ENCODE measurements at places on chromosomes 7 and 10.

DNA sequence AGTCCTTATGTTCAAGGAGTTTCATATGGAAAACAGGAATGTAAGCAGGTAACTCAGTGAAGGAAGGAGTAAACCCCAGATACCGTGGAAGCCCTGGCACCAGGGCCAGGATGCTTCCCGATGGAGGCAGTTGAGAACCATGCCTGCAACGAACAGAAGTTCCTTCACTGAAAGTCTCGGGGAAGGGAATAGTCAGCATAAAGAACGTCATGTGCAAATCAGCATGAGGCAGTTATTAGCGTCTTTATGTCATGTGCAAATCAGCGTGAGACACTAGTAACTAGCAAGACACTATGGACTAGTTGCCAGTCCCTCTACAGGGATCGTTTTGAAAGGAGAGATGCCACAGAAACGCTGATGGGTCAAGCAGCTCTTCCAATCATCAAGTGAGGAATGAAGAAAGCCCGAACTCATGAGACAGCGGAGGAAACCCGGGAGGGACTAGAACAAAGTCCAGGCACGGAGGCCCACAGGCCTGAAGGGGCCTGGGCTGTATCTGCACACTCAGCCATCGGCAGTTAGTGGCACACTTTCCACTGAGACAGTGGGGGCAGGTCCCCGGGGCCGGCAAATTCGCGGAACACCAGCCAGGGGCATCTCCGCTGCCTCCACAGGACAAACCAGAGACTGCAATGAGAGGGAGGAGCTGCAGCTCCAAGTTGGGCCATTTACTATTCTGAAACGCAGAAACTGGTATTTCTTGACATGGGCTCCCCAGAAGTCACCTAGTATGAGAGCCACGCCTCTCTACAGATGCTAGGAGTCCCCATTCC, 109.6 kb downstream of the SFMBT2 start:
- DNase-seq = no peak

- no peak for DNase-seq
Measured at GRCh38 chr7:33107136-33108066, 1.8 kb downstream of the RP9 start.

DNA sequence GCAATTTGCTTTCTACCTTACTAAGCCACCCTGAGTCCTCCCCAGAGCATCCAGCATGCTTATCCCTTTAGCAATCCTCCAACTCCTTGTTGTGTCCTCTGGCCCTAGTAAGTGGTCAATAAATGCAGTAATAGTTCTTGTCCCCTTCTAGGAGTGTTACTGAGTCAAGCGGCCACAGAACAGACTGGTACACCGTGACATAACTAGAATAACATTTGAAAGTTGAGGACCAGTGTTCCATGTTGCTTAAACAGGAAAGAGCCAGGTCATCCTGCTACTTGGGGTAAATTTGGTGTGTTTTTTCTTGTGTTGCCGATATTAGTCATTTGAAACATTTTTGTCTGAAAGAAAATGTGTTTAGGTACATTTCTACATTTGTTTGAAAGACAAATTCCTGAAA, 4.8 kb upstream of the CDK6 start:
- no peak for DNase-seq

GRCh38 chr7:36484265-36484664, 94.6 kb downstream of the ANLN start:
- no peak for DNase-seq

DNA sequence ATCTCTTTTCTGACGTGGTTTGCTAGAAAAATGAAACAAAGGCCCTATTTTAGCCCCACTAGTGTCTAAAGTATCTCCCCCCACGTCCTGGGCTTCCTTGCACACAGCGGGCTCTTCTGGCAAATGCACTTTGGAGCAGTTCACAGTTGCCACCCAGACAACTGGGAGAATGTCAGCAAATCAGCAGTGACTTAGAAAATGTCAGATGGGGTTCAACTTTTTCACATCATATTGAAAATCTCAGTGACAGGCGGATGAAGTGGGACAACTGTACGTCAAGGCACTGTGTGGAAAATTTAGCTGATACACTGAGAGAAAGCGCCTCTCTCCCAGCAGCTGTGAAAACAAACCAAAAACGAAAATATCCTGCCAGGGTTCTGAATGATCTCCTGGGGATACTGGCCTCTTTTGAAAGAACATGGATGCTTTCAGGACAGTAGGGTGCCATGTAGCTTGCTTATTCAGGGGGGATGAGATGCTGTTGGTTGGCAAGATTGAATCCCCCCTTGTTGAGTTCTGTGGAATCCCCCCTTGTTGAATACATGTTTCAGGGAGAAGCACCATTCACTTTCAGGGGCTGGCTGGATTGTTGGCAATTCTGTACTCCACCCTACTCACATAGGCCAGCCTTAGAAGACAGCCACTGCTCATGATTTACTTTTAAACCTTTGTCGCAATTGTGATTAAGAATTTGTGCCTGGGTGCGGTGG, 372.8 kb upstream of the CELF2 start:
- DNase-seq = no peak

DNA sequence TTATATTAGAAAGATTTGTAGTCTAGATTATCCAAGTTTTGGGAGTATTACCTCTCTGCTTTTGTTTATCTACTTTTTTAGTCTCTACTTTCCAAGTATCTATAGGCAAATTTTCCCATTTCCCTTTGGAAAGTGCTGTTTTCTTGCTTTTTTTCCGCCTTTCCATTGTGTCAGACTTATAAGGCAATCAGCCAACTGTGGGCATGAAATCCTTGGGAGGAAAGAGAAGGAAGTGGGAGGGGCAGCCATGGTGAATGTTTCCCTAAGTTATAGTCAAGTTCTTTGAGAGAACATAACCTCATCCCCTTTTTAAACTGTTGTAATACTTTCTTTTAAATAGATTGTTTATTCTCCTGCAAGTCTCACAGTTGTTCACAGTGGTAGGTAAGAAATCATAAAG, 52.6 kb downstream of the PTEN start:
- no peak for DNase-seq

DNA sequence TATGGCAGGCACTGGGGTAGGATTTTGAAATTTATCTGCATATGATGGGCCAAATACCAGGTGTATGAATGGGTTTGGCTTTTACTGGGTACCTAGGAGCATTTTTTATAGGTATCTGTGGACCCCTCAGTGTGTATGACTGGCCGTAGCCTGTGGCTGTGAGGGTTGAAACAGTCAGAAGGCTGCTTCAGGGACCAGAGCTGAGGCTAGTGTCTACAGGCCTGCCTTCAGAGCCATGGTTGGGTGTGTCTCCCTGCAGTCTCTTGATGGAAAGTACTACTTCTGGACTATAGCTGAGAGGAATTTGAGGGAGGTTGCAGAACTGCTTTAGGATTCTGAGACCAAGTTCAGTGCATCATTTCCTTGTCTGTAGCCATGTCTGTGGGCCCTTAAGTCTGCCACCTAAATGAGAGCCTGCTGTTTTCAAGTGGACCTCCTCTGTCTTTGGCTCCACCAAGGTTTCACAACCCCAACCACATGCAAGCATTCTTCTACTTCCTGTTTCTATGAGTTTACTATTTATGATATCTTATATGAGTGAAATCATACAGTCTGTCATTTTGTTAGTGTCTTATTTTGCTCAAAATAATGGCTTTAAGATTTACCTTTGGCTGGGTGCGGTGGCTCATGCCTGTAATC, 19.9 kb upstream of the ZNF138 start:
- no peak for DNase-seq

- DNase-seq = no peak
Measured at GRCh38 chr7:129816742-129817141, 136.0 kb downstream of the UBE2H start.

- DNase-seq = no peak
Measured at GRCh38 chr10:112801748-112802147, 148.3 kb upstream of the TCF7L2 start.

DNA sequence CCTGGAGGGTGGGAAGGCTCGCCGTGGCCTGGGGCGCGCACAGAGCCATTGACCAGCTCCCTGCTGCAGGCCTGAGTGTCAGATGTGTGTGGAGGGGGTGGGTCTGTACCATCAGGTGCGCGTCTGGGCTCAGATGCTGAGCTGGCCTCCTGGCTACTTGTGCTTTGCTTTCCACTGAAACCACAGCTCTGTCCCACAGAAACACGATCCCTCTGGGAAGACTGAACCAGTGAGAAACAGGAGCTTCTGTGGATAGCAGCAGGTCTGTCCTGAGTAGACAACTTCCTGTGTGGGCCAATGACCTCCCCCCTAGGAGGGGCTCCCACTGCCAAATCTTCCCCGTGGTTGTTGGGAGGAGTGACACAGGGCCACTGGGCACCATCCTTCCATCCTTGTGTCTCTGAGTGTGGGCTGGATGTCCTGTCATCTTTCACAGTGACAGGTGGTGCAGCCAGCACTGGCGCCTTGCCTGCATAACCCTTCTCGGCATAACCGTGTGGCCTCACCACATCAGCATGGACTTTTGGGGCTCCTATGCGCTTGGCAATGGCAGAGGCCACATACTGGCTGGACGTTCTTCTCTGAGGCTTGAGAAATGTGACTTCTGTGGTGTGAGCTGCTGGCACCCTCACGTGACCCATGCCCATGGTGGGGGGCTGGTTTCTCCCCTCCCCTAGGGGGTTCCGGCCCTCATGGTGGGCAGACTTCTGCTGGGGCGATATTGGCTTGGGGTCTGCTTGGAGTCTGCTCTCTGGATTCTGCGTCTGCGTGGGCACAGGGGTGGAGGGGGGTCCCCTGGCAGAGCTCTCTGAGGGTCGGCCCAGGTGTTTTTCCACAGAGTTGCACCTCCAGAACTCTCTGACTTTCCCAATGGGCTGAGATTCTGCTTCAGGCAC, 245.5 kb upstream of the GRB10 start:
- no peak for DNase-seq

GRCh38 chr10:79266084-79266483, 81.2 kb upstream of the PPIF start:
- DNase-seq = no peak

GRCh38 chr10:110817614-110818013, 54.1 kb upstream of the PDCD4 start:
- no peak for DNase-seq

DNA sequence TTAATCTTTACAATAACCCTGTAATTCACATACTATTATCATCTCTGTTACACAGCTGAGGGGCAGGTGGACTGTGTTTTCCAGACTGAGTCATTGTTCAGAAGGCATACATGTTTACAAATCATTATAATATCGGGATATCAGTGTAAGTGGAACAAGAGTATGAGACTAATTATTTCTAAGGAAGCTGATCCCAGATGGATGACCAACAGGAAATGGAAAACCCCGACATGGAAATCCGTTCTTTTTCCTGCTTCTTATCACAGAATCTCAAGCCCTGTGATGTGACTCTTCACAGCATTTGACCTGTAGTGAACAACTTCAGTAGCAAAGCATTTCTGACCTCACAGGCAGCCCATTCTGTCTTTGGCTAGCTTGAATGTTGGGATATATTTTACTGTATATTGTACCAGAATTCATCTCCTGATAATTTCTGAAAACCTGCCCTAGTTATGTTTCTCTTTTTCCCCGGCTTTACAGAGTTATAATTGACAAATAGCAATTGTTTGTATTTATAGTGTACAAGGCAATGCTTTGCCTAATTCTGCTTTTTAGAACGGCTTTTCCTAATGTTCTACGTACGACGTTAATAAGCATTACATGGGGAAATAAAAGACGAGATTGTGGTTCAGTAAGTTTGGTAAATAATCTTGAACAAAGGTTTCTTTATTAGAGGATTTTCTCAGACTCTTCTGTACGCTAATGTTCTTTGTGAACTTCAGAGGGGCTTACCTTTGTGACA, 78.6 kb upstream of the SYPL1 start:
- DNase-seq = no peak

GRCh38 chr7:116239020-116239419, 28.7 kb downstream of the TES start:
- no peak for DNase-seq

DNA sequence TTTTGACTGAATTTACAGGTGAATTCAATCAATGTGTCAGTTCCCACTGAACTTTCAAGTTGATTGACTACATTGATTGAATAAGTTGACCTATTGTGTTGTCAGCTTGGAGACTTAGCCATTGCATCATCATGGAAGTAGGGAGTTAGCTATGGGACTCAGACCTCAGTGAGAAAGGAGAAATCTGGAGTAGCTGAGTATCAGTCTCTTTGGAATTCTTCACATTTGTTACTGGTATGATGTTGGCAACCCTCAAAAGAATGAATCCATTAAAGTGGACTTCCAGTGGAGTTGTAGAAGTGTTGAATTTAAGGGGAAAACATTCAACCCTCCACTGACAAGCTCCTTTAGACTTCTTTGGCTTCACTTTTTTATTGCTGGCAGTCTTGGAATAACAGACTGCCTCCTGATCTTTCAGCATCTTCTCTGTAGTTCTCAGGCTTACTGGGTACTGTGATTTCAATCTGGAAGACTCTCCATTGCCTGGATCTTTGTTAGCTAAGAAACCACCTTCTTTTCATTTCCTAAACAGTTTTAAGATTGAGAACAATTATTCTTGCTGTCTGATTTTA, 160.3 kb upstream of the NRP1 start:
- no peak for DNase-seq

DNA sequence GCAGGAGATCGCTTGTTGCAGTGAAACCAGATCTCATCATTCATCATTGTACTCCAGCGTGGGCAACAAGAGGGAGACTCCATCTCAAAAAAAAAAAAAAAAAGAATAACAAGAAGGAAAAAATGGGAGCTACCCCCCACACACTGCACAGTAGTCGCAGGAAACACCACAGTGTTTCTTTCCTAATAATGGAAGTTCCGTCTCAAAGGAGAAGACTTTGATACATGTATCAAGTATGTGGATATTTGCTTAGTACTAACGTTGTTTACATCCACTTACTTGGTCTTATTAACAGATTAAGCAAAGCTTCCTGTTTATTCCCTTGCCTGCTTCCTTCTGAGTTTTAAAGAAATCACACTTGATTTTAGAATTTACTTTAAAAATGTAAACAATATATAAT, 22.2 kb downstream of the YAE1 start:
- no peak for DNase-seq

- DNase-seq = no peak
Measured at GRCh38 chr10:71766717-71767419, 6.5 kb downstream of the VSIR start.

DNA sequence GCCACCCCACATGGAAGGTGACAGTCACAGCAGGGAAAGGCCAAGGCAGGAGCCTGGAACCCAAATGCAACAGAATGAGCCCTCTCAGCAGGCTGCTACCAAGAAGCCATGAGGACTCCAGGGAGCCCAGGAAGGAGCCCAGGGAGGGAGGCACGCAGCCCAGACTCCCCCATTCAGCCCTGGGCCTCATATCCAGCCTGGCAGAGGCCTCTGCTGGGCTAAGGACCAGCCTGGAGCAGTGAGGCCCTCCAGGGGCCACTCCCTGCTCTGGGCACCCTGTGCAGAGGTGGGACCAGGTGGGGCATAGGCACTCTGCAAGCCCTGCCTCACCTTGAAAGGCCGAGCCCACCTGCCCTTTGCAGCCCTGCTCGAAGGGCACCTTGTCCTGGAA, 25.8 kb upstream of the ZNF488 start:
- DNase-seq = no peak

GRCh38 chr10:125232841-125233240, 72.5 kb upstream of the CTBP2 start:
- DNase-seq = no peak

DNA sequence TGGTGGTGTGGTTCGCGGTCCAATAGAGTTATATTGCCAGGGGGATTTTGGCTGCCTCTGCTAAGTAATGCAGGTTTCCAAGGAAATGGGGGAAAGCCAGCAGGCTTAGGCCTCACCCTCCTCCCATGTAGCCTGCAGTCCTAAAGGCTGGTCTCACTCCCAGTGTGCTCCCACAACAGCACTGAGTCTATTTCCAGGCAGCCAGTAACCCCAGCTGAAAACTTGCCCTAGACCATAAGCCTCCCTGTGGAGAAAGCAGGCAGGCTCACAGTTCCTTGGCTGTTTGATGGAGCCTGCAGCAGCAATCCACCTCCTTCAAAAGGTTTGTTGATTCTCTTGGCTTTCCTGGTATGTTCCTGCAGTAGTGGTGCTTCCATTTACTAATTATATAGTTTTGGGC, 220.0 kb upstream of the ZNF804B start:
- DNase-seq = no peak

Data from stimulated activated CD8-positive, alpha-beta memory T cell treated with anti-CD3 and anti-CD28 coated beads, Interleukin-7, amount 100 ng/mL, for 1 hour (primary cell).